ENCODE measurements at places on chromosomes 12 and 14. TPM values are rescaled to one million over a fixed set of nuclear protein-coding genes. Genes with fewer than 3 reads are reported as not detected.

The PAX9 gene
- total RNA-seq = 5.5 TPM

The OSGEP gene
- 27.2 TPM for total RNA-seq

The COX14 gene
- total RNA-seq = 45.2 TPM

The MYRFL gene
- total RNA-seq = not detected

The LPAR5 gene
- total RNA-seq = 2.5 TPM

The VWF gene
- total RNA-seq = not detected

The MDM2 gene
- total RNA-seq = 383 TPM

The CLEC1A gene
- not detected for total RNA-seq

The DPPA3 gene
- total RNA-seq = not detected

The CRIP2 gene
- 50.5 TPM for total RNA-seq

The KLRD1 gene
- total RNA-seq = not detected

The KLHDC2 gene
- 28.3 TPM for total RNA-seq

The OLR1 gene
- total RNA-seq = 0.25 TPM

The HELB gene
- total RNA-seq = 2.6 TPM

The SYNE3 gene
- total RNA-seq = 9.5 TPM

The TMEM19 gene
- total RNA-seq = 7.2 TPM

The SERPINA5 gene
- total RNA-seq = not detected

The POC1B gene
- 13.4 TPM for total RNA-seq

The CLEC2B gene
- total RNA-seq = 1.8 TPM

The RNASE3 gene
- total RNA-seq = not detected

The DENND5B gene
- 18.6 TPM for total RNA-seq

The WSCD2 gene
- total RNA-seq = not detected

The RIPK3 gene
- not detected for total RNA-seq

The ACSM4 gene
- not detected for total RNA-seq

The LMO3 gene
- not detected for total RNA-seq

The TOGARAM1 gene
- total RNA-seq = 12.0 TPM

The RPGRIP1 gene
- total RNA-seq = not detected

The TMX1 gene
- 35.0 TPM for total RNA-seq

The LHX5 gene
- not detected for total RNA-seq

The ARMH4 gene
- not detected for total RNA-seq

The DDN gene
- 0.28 TPM for total RNA-seq

The INHBE gene
- 2.1 TPM for total RNA-seq

The AKAP6 gene
- total RNA-seq = 2.3 TPM

The SLC24A4 gene
- not detected for total RNA-seq

The SMOC1 gene
- 23.6 TPM for total RNA-seq

The NOS1 gene
- total RNA-seq = not detected

The TBX5 gene
- not detected for total RNA-seq

The CERS5 gene
- 56.8 TPM for total RNA-seq

The NRXN3 gene
- total RNA-seq = not detected

The CD27 gene
- not detected for total RNA-seq

The SOAT2 gene
- not detected for total RNA-seq

The HVCN1 gene
- not detected for total RNA-seq

The TAS2R8 gene
- total RNA-seq = not detected

The KRT74 gene
- total RNA-seq = not detected

The MAP1LC3B2 gene
- total RNA-seq = 3.4 TPM

The NPFF gene
- not detected for total RNA-seq

The NELL2 gene
- total RNA-seq = not detected

The BBOF1 gene
- 2.0 TPM for total RNA-seq

The CCDC184 gene
- total RNA-seq = not detected

The PTGDR gene
- total RNA-seq = not detected

The ST8SIA1 gene
- total RNA-seq = 4.7 TPM

The CLEC4C gene
- not detected for total RNA-seq

The BIN2 gene
- total RNA-seq = not detected

The PNP gene
- 63.9 TPM for total RNA-seq

The SLC15A5 gene
- not detected for total RNA-seq

The NFATC4 gene
- total RNA-seq = 0.23 TPM

All from MCF 10A (cell line).